ENCODE measurements at places on chromosomes 12 and 14.

- peak; percentile 38 for DNase-seq
Measured at GRCh38 chr12:69981881-69982475, 157.0 kb downstream of the MYRFL start.

GRCh38 chr14:98169170-98169587 is 1102.8 kb downstream of the BCL11B start:
- no peak for DNase-seq

DNA sequence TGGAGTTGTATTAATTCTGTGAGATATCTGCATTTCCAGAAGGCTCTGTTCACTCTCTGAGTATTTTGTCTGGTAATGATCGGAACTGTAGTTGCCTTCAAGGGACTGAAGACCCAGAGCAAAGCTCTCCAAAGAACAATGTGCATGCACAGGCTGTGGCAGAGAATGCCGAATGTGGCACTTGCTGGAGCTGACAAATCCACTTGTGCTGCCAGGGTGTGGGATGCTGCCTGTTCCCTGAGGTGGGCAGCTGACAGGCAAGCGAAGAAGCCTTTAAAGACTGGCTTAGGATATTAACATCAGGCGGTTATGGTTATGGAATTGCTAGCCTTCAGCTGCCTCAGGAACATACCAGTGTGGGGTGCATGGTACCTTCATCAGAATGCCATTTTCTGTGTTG is 419.9 kb upstream of the ATP2B1 start:
- DNase-seq, result no peak

DNA sequence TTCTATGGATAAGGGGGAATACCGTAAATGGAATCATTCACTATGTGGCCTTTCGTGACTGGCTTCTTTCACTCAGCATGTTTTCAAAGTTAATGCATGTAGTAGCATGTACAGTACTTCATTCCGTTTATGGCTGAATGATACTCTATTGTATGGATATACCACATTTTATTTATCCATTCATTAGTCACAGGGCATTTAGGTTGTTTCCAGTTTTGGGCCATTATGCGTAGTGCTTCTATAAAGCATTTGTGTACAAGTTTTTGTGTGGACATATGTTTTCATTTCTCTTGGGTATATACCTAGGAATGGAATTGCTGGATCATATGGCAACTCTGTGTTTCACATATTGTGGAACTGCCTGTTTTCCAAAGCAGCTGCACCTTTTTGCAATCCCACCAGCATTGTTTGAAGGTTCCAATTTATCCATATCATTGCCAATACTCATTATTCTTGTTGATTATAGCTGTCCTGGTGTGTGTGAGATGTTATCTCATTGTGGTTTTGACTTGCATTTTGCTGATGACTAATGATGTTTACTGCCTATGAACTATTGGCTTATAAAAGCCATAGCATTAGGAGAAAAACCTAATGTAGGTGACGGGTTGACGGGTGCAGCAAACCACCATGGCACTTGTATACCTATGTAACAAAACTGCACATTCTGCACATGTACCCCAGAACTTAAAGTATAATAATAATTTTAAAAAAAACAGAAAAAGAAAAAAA is 45.5 kb downstream of the ATF7IP start:
- DNase-seq, result peak; percentile 14

GRCh38 chr14:67432050-67432564 is 20.1 kb upstream of the PLEK2 start:
- DNase-seq, result peak; percentile 63

GRCh38 chr12:53327435-53328042 is 6.1 kb upstream of the AAAS start:
- no peak for DNase-seq
